ENCODE measurements at places on chromosomes 6 and 20.

GRCh38 chr20:20303320-20303719 lies 64.6 kb upstream of the INSM1 start:
- no peak for DNase-seq

- DNase-seq, result no peak
Observed at GRCh38 chr20:50554694-50555579, 44.8 kb downstream of the PTPN1 start.

DNA sequence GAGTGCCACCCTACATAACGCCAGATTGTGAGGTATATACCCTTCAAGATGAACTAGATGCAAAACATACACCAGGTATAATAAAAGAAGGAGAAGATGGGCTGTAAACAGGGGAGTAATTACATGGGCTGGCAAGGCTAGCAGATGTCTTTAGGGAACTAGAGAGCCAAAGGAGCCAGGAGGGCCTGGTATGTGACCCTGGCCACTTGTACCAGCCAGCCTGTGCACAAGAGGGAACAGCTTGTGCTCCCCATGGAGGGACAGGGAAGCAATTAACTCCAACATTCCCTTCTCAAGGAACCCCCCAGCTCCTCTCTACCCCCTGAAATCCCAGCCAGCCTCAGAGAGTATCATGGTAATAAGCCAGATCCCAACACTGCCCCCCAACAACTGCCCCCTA lies 139.9 kb downstream of the HIVEP2 start:
- DNase-seq, result no peak

DNA sequence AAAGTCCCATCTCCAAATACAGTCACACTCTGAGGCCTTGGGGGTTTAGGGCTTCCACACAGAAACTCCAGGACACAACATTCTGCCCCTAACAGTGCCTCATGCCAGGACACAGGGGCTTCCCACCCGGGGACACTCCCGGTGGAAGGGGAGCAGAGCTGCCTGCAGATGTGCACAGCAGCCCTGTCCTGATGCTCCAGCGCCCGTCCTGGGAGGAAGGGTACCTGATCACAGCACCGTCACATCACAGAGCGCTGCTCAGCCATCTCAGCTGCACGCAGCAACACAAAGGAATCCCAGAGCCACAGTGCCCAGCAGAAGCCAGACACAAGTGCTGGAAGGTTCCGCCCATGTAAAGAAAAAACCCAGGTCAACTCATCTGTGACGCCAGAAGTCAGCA lies 156.7 kb downstream of the TAF4 start:
- DNase-seq, result no peak

DNA sequence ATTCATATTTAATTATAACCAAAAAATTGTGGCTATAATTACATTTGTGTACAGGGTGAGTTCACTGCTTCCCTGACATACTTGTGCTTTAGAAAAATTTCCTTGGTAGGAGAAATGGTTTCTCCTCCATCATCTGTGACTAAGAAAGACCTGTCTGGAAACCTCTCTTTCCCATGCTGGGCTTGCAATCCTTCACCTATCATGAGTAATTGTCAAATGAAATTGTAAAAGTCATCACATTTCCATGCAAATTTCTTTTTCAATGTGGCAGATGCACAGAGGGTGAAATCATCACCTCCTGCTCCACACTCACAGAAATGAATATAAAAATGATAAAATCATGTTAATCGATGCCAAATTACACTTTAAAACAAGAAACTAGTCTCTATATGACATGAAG lies 1.5 kb upstream of the SIRPB1 start:
- DNase-seq, result no peak

DNA sequence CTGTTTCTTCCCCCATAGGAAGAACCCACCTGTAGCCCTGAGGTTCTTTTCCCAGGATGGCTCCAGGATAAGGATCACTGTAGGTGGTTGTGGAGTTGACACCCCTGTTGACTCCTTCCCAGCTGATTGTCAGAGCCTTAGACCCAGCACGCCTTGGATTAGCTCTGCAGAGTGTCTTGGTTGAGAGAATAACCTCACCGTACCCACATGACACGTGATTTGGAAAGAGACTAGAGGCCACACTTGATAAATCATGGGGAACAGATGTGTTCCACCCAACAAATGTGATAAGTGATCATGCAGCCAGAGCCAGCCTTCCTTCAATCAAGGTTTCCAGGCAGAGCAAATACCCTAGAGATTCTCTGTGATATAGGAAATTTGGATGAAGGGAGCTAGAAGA lies 12.2 kb downstream of the BTN3A1 start:
- DNase-seq, result no peak

DNA sequence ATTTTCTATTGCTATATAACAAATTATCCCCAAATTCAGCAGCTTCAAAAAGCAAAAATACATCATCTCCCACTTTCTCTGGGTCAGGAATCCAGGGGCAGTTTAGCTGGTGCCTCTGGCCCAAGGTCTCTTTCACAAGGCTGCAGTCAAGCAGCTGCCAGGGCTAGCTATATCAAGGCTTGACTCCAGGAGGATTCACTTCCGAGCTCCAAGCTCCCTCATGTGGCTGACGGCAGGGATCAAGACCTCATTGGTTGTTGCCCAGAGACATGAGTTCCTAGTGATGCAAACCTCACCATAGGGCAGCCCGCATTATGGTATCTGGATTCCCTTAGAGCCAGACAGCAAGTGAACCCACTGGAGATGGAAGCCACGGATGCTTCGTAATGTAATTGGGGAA lies 1.3 kb upstream of the VNN1 start:
- no peak for DNase-seq

GRCh38 chr6:7101290-7101689 lies 6.5 kb upstream of the RREB1 start:
- no peak for DNase-seq

GRCh38 chr6:91654357-91654756 lies 1067.5 kb upstream of the MAP3K7 start:
- DNase-seq, result no peak

- DNase-seq, result no peak
Observed at GRCh38 chr6:15166121-15166520, 79.7 kb upstream of the JARID2 start.

DNA sequence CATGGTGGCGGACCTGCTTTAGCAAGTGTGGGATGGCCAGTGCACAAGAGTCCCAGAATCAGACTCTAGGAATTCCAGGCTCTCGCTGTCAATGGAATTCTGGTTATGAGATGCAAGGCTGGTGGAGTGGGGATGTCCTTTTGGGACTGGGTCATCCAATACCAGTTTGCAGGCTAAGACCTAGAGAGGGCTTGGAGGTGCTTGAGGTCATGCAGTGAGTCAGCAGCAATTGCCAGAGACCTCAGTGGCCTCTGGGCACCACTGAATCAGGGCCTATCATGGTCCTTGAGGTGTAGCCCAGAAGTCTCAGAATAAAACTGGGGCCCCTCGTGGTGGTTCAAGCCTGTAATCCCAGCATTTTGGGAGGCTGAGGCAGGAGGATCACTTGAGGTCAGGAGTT lies 1.4 kb upstream of the SCRT2 start:
- DNase-seq, result no peak

GRCh38 chr6:126210398-126211075 lies 129.4 kb upstream of the CENPW start:
- no peak for DNase-seq

DNA sequence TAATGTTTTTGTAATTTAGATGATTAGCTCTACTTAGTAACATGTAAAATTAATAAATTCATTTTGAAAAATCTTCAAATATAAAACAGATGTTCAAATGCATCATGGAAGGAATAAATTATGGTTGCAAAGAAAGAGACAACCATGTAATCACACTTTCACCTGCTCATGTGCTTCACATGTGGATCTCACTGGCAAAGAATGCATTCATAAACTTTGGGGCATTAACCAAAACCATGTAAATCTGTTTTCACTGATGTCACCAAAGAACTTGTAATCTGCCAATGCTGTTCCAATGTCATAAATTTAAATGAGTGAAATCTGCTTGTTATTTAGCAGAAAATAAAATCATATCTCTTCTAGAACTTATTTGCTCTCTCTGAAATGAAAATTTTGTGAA lies 142.7 kb downstream of the TENT5A start:
- DNase-seq, result no peak

GRCh38 chr6:52333840-52334200 lies 28.1 kb upstream of the PAQR8 start:
- no peak for DNase-seq

DNA sequence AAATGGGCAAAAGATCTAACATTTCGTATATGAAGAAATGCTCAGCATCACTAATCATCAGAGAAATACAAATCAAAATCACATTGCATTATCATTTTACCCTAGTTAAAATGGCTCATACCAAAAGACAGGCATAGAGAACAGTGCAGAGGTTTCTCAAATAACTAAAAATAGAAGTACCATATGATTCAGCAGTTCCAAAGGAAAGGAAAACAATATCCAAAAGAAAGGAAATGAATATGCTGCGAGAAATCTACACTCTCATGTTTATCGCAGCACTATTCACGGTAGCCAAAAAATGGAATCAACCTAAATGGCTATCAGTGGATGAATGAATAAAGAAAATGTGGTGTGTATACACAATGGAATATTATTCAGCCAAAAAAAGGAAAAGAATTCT lies 63.5 kb downstream of the VTA1 start:
- no peak for DNase-seq

GRCh38 chr20:44014807-44015732 lies 100.4 kb downstream of the TOX2 start:
- no peak for DNase-seq

- no peak for DNase-seq
Observed at GRCh38 chr6:167311286-167311685, 13.6 kb upstream of the TTLL2 start.

DNA sequence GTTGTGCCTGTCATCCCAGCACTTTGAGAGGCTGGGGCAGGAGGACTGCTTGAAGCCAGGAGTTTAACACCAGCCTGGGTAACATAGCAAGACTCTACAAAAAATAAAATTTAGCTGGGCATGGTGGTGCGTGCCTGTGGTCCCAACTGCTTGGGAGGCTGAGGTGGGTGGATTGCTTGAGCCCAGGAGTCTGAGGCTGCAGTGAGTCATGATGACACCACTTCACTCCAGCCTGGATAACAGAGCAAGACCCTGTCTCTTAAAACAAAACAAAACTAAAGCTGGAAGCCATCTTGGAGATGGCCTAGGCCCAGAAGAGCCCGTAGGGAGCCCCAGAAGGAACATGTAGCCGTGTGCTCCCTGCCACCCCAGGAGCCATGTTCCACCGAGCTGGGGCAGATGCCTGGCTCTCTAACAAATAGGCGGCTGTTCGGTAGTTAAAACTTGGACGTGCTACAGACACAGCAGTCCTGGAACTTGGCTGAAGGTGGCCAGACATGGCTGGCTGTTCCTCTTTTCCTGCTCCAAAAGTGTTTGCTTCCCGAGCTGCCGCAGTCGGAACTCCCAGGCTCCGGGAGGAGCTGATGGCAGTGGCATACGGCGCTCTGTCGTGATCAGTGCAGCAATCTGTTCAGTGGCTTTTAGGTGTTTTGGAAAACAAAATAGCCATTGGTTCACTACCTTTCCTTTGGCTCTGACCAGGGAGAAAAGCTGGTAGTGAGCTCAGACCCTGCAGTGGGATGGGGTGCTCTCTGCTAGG lies 37.0 kb downstream of the DYNLT1 start:
- peak; percentile 12 for DNase-seq

GRCh38 chr20:24699321-24700165 lies 230.1 kb downstream of the SYNDIG1 start:
- DNase-seq, result peak; percentile 6

- DNase-seq, result no peak
Observed at GRCh38 chr20:47108994-47109393, 214.4 kb downstream of the EYA2 start.

DNA sequence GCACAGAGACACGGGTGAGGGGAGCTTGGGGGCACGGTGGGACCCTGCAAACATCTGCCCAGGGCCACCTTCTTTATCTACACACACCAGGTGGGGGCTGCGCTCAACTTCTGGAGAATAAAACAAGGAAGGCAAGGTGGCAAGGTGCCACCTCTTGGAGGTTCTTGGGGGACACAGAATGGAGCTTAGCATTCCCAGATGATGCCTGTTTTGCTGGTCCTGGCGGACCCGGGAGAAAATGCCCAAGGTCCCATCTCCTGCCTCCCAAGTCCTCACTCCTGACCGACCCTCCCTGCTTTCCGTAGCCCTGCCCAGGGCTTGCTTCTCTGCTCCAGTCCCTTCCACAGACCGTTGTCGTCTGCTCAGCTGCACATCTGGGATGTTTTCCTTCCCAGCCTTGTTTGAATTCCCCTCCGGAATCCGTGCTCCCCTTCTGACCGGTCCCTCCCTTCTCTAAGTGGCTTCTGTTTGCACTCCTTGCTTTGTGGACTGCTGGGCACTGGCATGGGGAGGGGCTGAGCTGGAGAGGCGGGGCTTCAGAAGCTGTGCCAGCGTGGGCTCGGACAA lies 13.1 kb downstream of the ITPR3 start:
- no peak for DNase-seq
